ENCODE measurements at places on chromosomes 13 and 19.

DNA sequence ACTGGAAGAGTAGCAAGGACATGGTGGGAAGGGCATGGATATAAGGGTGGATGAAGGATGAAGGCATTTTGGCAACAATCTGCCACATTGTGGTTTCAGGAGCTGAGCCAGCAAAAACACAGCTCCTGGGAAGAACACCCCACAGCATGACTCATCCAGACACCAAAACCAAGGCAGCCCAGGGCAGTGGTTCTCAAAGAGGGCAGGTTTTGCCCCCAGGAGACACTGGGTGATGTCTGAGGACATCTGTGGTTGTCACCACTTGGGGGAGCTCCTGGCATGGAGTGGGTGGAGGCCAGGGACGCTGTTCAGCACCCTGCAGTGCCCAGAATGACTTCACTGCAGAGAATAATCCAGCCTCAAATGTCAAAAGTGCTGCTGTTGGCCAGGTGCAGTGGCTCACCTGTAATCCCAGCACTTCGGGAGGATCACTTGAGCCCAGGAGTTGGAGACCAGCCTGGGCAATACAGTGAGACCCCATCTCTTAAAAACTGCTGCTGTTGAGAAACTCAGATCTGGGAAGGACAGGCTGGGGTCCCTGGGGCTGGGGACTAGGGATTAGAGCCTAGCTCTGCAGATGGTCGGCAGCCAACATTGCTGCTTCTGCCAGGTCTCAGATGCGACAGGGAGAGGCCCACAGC is 16.1 kb downstream of the ZFR2 start:
- DNase-seq: no peak

DNA sequence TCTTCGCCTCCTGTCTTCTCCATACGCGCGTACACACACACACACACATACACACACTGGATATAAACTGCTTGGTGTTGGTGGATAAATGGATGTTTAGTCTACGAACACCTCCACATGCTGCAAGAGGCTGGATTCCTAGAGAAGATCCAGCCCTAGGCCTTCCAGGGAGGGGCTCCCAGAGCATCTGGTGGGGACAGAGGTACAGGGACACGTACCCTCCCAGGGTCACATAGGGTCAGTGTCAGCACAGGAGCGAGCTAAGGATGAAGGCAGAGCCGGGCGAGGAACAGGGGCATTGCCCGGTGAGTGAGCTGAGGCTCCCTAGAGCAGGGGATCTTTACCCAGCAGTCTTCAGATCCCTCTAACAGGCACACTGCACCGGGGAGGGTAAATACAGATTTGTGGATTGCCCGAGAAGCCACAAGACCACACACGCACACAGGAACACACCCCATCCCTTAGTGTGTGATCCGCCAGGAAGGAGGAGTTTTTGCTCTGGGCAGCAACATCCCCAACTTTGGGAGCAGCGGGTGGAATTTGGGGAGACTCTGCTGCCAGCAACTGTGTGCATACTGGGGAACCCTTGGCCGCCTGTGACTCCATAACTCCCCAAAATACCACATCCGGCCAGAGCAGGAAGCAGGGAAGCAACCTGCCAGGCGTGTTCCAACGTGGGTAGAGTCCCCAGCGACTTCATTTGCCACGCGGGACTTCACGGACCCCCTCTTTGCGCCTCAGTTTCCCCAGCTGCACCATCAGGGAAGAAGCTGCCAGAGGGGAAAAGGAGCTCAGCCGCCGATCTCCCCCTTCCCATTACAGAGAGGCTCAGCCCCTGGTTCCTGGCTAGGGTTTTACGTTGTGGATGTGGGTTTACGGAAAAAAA is 5.8 kb upstream of the TLE2 start:
- no peak for DNase-seq

GRCh38 chr13:112331675-112332074 is 44.5 kb upstream of the SPACA7 start:
- no peak for DNase-seq

DNA sequence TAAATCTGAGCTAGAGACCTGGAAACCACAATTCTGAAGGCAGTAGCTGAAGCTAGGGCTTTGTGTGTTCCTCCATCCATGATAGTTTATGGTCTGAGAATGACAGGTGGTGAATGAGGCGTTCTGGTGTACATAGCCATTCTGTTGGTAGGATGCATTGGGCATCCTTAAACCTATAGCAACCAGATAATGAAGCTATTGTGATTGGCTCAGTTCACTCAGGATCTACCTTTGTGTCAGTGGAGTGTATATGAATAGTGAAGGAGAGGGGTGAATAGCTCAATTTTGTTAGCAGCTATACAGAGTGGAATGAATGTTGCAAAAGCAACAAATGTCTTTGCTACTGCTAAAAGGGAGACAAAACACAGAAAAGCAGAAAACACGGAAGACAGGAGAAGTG is 80.0 kb upstream of the PCDH20 start:
- no peak for DNase-seq

GRCh38 chr13:26128676-26129075 is 76.9 kb upstream of the SHISA2 start:
- DNase-seq: no peak

DNA sequence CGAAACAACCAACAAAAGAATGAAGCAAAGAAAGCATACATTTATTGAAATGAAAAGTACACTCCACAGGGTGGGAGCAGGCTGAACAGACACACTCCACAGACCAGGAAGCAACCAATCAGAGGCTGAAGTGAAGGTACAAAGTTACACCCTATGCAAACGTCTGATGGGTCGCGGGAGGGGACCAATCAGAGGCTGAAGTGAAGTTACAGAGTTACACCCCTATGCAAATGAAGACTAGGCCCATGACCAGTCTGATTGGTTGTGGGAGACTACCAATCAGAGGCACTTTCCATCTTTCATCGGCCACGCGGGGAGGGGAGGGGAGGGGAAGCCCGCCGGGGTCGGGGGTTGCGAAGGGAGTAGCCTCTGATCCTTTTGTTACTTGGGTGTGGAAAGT is 12.4 kb upstream of the FBL start:
- DNase-seq: no peak

- no peak for DNase-seq
Observed at GRCh38 chr13:59494560-59494970, 669.2 kb downstream of the DIAPH3 start.

DNA sequence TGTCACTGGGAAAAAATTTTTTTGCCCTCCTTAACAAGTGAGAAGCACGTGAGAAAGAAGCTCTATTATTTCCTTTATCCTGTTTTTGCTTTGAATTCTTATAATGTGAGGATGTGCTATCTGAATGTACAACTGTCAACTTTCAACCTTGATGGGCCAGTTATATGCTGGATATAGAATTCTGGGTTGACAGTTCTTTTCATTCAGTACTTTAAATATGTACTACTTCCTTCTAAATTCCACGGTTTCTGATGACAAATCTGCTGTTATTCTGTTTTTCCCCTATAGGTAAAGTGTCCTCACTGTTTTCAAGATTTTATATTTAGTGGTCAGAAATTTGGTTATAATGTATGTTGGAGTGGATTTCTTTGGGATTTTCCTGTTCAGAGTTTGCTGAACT is 29.9 kb downstream of the ZDHHC20 start:
- DNase-seq: no peak

GRCh38 chr13:45951166-45951565 is 99.6 kb upstream of the SIAH3 start:
- no peak for DNase-seq

GRCh38 chr13:73131247-73131646 is 72.4 kb downstream of the KLF5 start:
- no peak for DNase-seq

DNA sequence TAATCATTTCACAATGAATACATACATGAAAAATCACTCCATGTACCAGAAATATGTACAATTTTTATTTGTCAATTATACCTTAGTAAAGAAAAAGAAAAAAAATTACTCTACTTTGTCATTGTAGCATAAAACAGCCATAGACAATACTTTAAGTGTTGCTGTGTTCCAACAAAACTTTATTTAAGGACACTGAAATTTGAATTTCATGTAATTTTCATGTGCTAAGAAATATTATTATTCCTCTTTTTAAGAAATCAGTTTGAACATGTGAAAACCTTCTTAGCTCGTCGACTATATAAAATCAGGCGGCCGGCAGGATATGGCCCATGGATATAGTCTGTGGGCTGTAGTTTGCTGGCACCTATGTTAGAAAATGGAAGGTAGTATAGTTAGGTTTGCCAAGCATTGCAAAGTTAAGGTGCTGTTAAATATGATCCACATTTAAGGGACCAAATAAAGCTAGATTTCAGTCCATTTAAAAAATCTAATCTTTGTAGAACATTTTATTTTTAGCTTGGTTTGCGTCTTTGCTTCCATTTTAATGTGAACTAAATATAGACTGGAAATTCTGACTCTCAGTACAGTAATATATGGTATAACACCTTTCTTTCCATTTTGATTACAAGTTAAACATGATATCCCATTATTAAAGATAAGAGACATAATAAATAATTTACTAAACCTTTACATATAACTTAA is 6.5 kb downstream of the DGKH start:
- no peak for DNase-seq

DNA sequence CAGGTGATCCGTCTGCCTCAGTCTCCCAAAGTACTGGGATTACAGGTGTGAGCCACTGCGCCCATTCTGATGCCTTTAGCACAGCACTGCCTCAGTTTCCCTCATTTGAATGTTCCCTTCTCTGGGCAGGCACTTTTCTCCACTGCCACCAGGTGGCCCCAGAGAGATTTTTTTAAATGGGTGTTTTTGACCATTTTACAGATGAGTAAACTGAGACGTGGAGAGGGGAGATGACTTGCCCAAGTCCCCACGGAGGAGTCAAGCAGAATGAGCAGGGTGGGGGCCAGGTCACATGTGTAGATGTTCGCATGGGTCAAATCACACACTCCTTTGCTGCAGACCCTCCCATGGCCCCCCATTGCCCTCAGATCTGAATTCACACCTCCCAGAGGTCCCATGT is 3.2 kb upstream of the PDE4C start:
- DNase-seq: no peak

- no peak for DNase-seq
Observed at GRCh38 chr13:52842441-52842840, 6.0 kb downstream of the PCDH8 start.

DNA sequence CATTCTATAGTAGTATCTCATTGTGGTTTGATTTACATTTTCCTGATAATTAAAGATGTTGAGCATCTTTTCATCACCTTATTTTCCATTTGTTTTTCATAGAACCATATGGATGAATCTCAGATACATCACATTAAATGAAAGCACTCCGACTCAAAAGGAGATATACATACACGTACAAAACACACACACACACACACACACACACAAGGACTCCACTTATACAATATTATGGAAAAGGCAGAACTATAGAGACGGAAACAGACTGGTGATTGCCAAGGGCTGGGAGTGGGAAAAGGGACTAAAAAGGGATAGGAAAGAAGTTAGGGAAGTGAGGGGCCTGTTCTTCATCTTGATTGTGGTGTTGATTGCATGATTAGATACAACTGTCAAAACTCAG is 24.3 kb downstream of the ZNF585A start:
- no peak for DNase-seq

DNA sequence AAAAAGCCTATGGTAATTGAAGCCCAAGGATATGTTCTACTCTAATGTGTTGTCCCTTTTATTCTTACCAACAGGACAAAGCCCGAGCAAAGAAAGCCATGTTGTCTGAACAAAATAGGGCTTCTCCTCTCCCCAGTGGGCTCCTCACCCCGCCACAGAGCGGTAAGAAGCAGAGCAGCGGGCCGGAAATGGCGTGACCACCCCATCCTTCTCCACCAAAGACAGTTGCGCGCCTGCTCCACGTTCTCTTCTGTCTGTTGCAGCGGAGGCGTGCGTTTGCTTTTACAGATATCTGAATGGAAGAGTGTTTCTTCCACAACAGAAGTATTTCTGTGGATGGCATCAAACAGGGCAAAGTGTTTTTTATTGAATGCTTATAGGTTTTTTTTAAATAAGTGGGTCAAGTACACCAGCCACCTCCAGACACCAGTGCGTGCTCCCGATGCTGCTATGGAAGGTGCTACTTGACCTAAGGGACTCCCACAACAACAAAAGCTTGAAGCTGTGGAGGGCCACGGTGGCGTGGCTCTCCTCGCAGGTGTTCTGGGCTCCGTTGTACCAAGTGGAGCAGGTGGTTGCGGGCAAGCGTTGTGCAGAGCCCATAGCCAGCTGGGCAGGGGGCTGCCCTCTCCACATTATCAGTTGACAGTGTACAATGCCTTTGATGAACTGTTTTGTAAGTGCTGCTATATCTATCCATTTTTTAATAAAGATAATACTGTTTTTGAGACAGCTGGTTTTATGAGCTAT is 12.0 kb downstream of the CCNE1 start:
- DNase-seq: no peak

GRCh38 chr13:39159393-39159792 is 121.1 kb downstream of the NHLRC3 start:
- DNase-seq: no peak

DNA sequence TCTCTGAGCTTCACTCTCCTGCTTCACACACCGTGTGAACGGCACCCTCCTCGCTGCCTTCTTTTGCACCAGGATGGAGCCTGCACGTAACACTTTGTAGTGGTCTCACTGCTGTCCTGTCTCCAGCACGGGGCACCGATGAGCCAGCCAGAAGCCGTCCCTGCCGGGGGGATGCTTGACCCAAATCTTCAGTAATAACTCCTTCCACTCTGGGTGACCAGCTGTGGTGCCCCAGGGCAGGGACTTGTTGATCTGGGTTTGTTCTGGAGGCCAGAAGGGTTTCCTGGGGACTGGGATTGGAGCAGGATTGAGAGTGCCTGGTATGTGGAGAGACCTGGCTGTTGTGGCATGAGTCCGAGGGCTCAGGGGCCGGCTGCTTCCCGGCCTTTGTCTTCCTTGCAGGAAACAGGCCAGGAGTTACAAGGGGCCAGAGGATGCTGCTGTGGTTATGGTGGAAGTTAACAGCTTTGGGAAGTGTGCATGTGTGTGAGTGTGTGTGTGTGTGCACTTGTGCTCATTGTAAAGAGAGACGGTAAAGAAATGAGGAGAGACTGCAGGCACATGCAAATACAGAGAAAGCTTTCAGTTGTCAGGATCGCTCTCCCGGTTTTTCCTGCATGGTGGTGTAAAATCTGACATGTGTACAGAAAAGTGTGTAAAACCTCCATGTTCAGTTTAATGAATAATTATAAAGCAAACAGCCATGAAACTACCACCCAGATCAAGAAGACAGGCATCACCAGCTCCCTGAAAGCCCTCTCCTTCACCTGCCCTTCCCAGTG is 18.9 kb downstream of the PAK4 start:
- DNase-seq: no peak

DNA sequence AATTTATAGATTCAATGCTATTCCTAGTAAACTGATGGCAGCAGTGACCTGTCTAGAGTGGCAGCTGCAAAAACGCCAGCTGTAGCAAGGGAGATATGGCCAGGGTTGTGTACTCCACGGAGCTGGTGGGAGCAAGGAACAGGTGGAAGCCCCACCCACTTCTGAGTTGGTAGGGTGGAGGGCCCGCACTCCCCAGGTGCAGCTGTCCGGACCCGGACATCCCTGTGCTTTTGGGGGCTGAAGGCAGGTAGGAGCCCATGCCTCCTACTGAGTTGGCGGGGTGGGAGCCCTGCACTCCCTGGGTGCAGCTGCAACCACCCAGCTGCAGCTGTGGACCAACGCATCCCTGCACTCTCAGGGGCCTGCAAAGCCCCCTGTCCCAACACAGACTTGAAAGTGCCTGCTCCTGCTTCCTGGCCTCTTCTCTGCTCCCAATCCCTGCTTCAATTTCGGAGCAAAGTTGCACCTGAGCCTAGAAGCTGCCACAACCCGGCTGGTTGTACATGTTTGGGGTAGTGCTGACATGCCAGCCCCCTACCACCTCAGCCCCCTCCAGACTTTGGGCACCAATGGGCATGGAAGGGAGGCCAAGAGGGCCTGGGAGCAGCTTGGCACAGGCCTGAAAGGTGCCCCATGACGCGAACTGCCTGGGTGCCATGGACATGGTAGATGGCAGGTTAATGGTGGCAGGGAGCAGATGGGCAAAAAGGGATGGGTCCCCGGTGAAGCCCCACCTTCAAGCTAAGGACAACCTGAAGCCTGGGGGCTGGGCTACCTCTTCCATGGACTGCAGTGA is 19.8 kb downstream of the UGGT2 start:
- DNase-seq: no peak

All from thoracic aorta (tissue), 2 donors.